ENCODE measurements at places on chromosomes 6 and 20. TPM values are rescaled to one million over a fixed set of nuclear protein-coding genes. Genes with fewer than 3 reads are reported as not detected.

FNDC11 gene
- total RNA-seq, result not detected

NMBR gene
- total RNA-seq, result not detected

GFOD1 gene
- 0.82 TPM for total RNA-seq

FILIP1 gene
- 0.88 TPM for total RNA-seq

WRNIP1 gene
- 63.4 TPM for total RNA-seq

F13A1 gene
- total RNA-seq, result not detected

SAMD3 gene
- total RNA-seq, result not detected

COL11A2 gene
- 0.10 TPM for total RNA-seq

TCP11 gene
- total RNA-seq, result not detected

HMGCLL1 gene
- not detected for total RNA-seq

ARMC12 gene
- total RNA-seq, result 0.33 TPM

SERPINB1 gene
- 38.9 TPM for total RNA-seq

SSTR4 gene
- not detected for total RNA-seq

PRRT1 gene
- total RNA-seq, result 0.10 TPM

SYCP2 gene
- total RNA-seq, result 0.23 TPM

NRSN1 gene
- total RNA-seq, result not detected

SLC22A1 gene
- not detected for total RNA-seq

DEF6 gene
- 0.43 TPM for total RNA-seq

WASF1 gene
- 12.9 TPM for total RNA-seq
